Fibroblast of the aortic adventitia (primary cell): ENCODE measurements at places on chromosomes 1 and 21.

GRCh38 chr1:86914601-86914997, at the start of gene HS2ST1:
Gene HS2ST1 (plus strand): TSS chr1:86914635.
- DNase-seq: no peak

DNA sequence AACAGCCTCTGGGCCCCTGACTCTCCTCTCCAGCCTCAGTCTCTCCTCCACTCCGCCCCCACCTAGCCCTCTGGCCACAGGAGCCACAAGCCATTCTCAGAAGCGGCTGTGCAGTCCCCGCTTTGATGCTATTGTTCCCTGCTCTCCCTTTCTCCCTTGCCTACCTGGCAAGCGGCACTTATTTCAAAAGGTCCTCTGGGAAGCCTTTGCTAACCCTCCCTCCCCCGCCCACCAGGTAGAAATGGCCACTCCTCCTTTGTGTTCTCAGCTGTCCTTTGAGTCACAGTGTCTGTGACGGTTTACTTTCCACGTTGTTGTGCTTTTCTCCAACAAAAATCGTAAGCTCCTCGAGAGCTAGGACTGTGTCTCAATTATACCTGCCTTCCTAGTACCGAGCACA, 338.4 kb upstream of the PROX1 start:
- no peak for DNase-seq

GRCh38 chr1:99327357-99327756, 63.1 kb downstream of the PLPPR4 start:
- DNase-seq: no peak

- no peak for DNase-seq
These were observed 294.7 kb downstream of the SIPA1L2 start for GRCh38 chr1:232335261-232335660.
